ENCODE measurements at places on chromosomes 12 and 14.

DNA sequence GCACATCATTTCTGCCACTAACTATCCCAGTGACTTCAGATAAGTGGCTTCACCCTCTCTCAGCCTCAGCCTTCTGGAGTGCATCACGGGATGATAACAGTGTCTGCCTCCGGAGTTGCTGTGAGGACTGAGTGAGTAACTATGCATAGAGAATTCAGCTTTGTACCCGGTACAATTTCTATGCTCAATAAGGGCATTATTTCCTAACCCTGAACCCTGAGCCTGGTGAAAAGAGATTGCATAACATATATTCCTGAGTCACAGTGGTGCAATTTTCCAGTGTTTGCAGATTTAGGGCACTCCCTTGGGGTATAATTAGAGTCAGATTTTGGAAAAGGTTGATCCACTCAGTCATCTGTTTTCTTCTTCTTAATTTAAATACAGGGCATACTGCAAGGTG, 181.1 kb downstream of the PTPN11 start:
- no peak for DNase-seq

DNA sequence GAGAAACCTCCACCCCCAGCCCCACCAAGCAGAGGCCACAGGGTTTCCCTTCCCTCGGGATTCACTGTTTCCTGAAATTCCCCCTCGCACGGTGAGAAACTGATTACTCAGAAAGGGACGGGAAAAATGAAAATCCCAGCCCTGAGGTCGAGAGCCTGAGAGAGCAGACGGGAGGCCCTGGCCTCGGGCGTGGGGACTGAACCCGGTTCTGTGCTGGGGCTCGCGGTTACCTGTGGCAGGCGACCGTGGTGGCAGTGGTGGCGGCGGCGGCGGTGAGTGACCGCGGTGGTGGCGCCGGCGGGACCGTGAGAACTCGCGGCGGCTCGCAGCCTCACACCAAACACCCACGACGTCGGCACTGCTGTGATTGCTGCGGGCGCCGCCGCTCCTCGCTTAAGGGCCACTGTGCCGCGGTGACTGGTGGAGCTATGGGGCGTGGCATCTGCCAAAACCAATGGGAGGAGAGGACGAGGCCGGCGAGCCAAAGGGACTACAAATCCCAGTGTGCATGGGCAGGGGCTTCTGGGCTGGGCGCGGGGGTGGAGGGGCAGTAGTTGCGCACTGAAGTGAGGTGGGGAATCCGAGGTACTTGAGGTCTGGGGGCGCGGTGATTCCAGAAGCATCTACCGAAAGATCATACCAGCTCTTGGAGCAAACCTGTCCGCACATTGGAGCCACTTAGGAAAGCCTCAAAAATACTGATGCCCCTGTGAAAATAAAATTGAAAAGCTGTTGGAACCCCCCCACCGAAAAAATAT, at the start of gene LGMN:
Gene LGMN, minus strand, starts transcription at position 369 of the 758 bp plus-strand sequence. CDS start 15,841 bp downstream, outside the sequence.
- DNase-seq = peak; percentile 98

GRCh38 chr12:117334051-117334450, 27.4 kb downstream of the NOS1 start:
- no peak for DNase-seq

DNA sequence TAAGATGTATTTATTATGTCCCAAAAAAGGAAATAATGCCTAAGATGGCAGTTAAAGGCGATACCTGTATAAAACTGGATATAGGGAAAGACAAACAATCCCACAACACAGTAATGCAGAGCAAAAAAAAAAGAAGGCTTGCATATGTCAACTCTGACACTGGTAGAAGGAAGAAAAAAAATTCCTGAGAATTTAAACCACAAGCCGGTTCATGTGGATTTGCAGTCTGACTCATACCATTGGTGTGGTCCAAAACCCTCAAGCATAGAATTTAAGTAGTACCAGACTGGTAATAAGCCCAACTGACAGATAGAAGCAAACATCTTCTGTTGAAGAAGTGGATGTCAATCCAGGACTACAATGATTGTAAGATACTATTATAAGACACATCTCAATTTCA, 7.2 kb downstream of the DNAI7 start:
- no peak for DNase-seq

- no peak for DNase-seq
Measured at GRCh38 chr14:81222691-81223090, 1.9 kb upstream of the GTF2A1 start.

- DNase-seq = peak; percentile 80
Measured at GRCh38 chr12:22100958-22101748, 55.1 kb downstream of the CMAS start.

- DNase-seq = no peak
Measured at GRCh38 chr12:28409892-28410291, 219.6 kb downstream of the CCDC91 start.

DNA sequence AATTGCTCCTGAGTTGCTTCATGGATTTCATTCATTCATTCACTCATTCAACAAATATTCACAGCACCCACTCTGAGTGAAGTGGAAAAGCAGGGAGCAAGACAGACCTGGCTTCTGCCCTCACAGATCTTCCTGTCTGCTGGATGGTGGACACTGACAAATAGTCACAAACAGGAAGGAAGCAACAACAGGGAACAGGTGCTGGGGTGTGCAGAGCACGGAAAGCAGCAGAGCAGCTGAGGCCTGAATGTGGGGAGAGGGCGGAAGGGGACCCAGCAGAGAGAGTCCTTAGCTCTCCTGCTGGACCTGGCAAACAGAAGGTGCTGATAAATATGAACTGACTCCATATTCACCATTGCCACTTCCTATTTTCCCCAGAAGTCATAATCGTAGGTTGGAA, 54.4 kb downstream of the SETD3 start:
- DNase-seq = peak; percentile 35

- DNase-seq = peak; percentile 57
Measured at GRCh38 chr12:56645201-56645716, 525 bp downstream of the ATP5F1B start.

- DNase-seq = no peak
Measured at GRCh38 chr14:71267007-71267513, 359.8 kb downstream of the PCNX1 start.

DNA sequence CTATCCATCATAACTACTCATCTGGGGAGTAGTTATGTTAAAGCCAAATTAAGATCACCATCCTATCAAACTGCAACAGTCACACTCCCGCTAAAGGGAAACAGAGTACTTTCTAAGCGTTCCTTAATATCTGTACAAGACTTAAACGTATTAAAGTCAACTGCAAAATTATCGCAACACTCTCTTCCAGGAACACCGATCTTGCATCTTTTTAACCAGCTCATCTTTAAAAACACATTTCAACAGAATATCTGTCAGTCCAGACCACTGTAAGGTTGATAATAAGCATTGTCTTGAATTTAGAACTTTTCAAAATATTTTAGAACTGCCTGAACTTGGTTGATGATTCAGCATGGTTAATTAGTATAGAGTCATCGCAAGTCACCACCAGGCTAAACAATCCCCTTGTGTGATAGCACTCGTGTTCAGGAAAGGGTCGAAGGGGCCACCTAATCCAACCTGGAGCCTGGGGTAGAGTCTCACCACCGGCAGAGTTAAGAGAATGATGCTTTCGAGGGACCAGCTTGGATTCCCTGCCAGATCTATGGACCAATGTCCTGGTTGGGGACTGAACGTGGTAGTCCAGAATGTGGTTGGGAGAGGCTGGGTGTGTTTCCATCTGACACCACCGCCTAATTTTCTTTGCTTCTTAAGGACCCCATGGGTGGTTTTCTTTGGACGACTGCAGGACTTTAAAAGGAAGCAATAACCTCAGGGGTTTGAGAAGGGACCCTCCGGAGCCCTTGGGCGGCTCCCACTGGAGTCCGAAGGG, 890 bp downstream of the SPTLC2 start:
- DNase-seq = peak; percentile 58

DNA sequence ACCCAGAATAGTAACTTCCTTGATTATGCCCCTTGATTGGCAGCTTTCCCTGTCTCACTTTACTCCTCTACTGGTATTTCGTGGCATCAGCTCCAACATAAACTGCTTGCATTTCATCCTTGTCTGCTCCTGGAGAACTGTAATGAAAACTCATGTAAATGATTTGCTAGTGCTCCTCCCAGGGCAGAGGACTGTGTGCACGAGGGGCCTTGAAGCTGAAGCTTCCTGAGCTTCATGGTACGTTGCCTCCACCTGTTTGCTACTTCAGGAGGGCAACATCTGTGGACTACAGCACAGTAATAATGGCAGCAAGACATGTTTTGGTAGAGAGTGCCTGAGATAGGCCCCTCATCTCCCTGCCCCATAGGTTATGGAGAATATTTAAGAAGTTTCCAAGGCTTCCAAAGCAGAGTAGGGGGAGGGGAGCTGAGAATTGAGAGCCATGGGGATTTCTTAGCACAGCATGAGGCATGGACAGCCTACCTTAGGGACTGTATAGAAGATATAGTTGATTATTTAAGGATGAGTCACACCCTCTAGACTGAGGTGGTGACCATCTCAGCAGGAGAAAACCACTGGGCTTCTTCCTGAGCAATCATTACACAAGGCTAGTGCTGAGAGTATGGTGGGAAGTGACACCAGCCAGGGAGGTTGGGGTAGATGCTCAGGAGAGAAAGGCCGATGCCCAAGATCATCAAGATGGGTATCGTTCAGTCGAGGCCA, 29.5 kb downstream of the CCDC198 start:
- DNase-seq = no peak

DNA sequence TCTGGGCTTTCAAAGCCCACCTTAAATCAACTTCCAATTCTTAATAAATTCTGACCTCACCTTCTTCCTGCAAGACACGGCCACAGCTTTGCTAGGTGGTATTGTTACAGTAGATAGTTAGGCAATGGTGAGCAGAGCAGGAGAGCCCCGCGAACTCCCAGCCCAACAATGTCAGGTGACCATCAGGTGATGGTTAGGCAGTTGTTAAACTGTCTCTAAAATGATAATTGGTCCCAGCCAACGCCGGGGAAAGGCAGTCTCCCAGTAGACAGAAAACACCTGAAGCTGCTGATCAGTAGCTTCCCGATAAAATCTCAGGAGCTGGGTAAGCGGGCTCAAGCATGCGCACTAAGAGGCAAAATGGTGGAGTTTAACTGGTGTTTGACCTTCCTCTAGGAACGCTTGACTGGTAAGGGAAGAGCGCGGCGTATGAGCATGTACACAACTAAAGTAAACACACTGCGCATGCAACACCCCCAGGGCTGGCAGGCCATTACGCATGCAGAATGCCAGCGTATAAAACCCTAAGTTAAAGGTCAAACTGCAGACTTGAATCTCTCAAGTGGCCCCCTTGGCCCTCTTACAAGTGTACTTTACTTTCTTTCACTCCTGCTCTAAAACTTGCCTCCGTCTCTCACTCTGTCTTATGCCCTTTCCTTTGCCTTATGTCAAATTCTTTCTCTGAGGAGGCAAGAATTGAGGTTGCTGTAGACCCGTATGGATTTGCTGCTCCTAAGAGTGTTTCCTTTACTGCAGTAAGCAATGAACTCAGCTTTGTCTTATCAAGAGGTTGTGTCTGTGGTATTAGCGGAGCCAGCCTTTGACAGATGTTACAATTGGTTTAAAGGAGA, 113.5 kb downstream of the C12orf75 start:
- peak; percentile 79 for DNase-seq

GRCh38 chr14:21408147-21408546, 24.3 kb upstream of the SUPT16H start:
- no peak for DNase-seq

DNA sequence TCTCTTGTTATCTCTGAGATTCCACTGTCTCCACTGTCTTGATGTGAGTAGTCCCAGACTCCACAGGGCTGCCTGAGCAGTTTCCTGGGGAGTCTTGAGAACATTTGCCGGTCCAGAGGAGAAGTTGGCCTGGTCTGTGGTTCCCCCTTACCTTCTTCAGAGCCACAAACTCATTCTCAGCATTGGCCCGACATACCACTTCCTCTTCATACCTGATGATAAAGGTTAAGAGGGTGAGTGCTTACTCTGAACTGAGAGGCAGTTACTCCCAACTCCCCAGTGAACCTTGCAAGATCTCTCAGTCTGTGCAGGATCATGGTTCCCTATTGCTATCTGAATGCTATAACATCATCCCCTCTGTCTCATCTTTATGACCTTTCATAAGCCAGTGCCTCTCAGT, 2.6 kb downstream of the KRT84 start:
- no peak for DNase-seq

Data from islet precursor cell (in vitro differentiated cells).